ENCODE measurements at places on chromosomes 12 and 14.

- DNase-seq: no peak
Observed at GRCh38 chr12:122887819-122888212, 8.1 kb downstream of the VPS37B start.

GRCh38 chr12:109944561-109945359, 44.7 kb downstream of the TCHP start:
- no peak for DNase-seq

DNA sequence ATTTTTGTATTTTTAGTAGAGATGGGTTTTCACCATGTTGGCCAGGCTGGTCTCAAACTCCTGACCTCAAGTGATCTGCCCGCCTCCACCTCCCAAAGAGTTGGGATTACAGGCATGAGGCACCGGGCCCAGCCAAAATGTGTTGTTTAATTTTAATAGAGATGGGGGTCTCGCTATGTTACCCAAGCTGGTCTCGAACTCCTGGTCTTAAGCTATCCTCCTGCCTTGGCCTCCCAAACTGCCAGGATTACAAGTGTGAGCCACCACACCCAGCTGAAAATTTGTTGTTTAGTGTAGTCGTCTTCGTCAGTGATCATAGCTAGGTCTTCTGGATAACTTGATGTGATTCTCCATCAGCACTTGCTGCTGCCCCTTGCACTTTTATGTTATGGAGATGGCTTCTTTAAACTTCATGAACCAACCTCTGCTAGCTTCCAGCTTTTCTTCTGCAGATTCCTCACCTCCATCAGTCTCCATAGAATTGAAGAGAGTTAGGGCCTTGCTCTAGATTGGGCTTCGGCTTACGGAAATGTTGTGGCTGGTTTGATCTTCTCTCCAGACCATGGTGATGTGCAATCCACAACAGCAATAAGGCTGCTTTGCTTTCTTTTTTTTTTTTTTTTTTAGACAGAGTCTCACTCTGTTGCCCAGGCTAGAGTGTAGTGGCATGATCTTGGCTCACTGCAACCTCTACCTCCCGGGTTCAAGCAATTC, 13.0 kb downstream of the ISCU start:
- no peak for DNase-seq

GRCh38 chr12:80129895-80130530, 30.7 kb downstream of the OTOGL start:
- no peak for DNase-seq

- DNase-seq: no peak
Observed at GRCh38 chr14:92900660-92901059, 22.3 kb upstream of the CHGA start.

GRCh38 chr12:77032406-77032805, 33.0 kb downstream of the E2F7 start:
- DNase-seq: peak; percentile 8

DNA sequence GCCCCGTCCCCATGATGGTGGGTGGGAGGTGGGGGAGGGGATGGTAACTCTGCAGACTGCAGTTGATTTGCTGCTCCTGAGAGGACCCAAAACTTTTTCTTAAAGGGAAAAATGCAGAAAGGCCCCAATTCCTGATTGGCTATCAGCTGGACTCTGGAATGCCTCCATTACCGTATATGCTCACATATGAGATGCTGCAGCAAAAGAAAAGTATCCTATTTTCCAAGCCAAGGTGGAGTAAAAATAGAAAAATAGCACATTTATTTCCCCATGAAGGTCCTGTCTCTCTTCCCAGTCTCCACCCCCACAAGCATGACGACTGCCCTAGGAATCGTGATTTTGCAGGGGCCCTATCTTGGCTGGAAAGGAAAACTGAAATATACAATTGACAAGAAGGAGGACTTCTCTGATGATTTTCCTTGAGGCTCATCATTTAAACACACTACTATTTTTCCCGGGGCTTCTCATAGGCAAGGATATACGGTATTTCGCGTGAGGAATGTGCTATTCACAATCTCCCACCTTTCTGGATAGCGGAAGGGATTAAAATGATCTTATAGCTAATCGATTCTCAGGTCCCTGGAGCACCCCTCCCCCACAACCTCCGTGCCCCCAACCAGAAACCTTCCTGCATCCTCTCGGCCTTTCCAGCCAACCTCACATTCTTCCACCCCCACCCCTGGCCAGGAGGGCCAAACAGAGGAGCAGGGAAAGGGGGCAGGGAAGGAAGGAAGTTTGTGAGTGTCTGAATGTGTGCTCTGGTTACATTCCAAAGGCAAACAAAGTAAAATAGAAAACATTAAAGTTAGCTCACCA, 138.9 kb upstream of the CCND2 start:
- DNase-seq: no peak

- DNase-seq: peak; percentile 43
Observed at GRCh38 chr14:24013654-24014514, 25.2 kb downstream of the DHRS4L2 start.

DNA sequence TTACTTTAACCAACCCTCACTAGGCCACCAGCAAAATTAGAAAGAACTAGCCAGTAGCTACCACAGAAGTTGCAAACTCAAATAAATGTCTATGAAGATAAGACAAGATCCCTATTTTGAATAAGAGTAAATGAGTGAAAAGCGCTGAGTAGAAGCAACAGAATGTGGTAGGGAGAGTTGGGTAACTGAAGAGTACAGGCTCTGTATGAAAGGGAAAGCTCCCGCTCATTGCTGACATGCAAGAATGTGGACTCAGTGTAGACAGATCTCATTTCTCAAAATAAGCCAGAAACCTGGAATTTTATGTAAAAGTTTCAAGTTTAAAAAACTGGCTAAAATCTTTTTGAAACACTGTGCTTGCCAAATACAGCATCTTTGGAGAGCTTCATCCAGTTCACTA, 63.9 kb downstream of the NAV3 start:
- DNase-seq: no peak

DNA sequence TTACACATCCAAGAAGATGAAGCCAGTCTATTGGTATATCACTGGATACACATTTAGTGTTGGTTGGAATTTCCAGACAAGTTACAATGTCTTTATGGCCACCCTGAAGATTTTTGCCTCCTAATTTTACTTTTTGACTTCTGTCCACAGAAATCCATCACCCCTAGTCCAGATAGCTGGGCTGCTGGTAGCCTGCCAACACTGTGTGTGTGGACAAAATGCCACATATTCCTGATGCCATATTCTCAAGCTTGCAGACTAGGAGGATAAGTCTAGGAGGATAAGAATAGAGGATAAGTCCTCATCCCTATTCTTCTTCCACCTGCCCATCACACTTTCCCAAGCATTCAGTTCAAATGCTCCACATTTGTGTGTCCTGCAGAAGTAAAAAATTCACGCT, 4.6 kb downstream of the ESR2 start:
- DNase-seq: no peak

DNA sequence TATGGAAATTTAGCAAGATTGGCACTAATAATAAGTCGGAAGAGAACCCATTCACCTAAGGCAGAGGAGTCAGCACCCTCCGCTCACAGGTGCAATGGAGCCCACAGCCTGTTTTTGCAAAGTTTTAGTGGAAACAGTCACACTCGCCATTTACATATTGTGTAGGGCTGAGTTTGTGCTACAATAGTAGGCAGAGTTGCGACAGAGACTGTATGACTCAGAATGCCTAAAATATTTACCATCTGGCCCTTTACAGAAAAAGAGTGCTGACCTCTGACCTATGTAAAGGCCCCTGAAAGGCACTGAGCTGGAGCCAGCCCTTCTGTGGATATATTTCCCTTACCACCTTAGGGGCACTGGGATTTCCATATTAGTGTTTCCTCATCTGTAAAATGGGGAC, 79.0 kb downstream of the PRIMA1 start:
- DNase-seq: no peak

DNA sequence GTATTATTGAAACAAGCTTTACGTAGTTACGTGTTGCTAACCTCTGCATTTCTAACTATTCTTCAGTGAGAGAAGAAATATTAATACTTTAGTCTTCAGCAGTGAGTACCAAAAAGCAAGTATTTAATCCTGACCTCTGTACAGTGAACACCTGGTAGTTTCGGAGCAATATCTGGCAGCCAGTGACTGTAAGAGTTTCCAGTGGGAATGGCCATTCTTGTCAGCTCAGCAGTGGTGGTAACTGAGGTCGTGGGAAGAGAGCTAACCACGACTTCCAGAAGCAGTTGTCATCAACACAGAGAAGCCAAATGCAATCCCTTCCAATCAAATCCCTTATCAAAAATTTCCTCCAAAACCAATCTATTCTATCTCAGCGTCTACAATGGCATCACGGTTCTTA, 1500.2 kb upstream of the FLRT2 start:
- no peak for DNase-seq
